ENCODE measurements at places on chromosomes 3 and 15.

- H3K36me3 ChIP-seq = no peaks in the 10 kb centered on the region
- no peaks in the 10 kb centered on the region for H3K4me1 ChIP-seq
- H3K27me3 ChIP-seq = no peaks in the 10 kb centered on the region
- no peak overlapping the region for H3K27ac ChIP-seq
- no peak for DNase-seq
These were observed 129.1 kb upstream of the TGFBR2 start for GRCh38 chr3:30477149-30477921.

- DNase-seq = no peak
- H3K4me1 ChIP-seq = peaks cover 6% of the 10 kb centered on the region
- peak overlapping the region; percentile 8 for H3K27ac ChIP-seq
- H3K36me3 ChIP-seq = no peaks in the 10 kb centered on the region
These were observed 1.5 kb downstream of the CMTM6 start for GRCh38 chr3:32500880-32501782.

- no peak overlapping the region for H3K4me3 ChIP-seq
- H3K27me3 ChIP-seq = no peaks in the 10 kb centered on the region
- H3K27ac ChIP-seq = no peak overlapping the region
- DNase-seq = no peak
- H3K36me3 ChIP-seq = no peaks in the 10 kb centered on the region
These were observed 294.1 kb upstream of the UBE2E2 start for GRCh38 chr3:22908989-22909507.

GRCh38 chr3:118101891-118102290, 932.8 kb downstream of the IGSF11 start:
- no peaks in the 10 kb centered on the region for H3K27me3 ChIP-seq
- H3K27ac ChIP-seq = no peak overlapping the region
- H3K36me3 ChIP-seq = no peaks in the 10 kb centered on the region
- no peak overlapping the region for H3K4me3 ChIP-seq
- H3K4me1 ChIP-seq = no peaks in the 10 kb centered on the region

- no peaks in the 10 kb centered on the region for H3K4me1 ChIP-seq
- no peak overlapping the region for H3K4me3 ChIP-seq
- no peaks in the 10 kb centered on the region for H3K36me3 ChIP-seq
- no peak for DNase-seq
- no peak overlapping the region for H3K27ac ChIP-seq
These were observed 73.2 kb downstream of the ZIC4 start for GRCh38 chr3:147333098-147333497.

DNA sequence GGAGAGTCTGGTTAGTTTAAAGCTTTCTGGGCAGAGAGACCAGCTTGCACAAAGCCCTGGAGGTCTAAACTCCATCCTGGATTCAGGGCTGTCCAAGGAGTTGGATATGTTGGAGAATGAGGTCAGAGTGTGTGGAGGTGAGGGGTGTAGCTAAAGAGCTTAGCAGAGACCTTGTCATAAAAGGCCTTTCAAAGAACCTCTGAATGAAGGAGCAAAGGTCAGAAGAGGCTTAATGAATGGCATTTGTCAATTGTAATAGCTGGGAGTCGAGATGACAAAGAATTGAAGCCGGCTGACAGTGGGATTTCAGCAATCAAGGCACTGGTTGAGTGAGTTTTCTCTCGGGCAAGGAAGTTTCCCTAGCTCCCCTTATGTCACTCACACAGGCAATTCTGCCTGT, 202.6 kb downstream of the PDCD6IP start:
- H3K27me3 ChIP-seq = no peaks in the 10 kb centered on the region
- no peak overlapping the region for H3K4me3 ChIP-seq
- H3K36me3 ChIP-seq = no peaks in the 10 kb centered on the region
- no peak overlapping the region for H3K27ac ChIP-seq
- DNase-seq = no peak
- no peaks in the 10 kb centered on the region for H3K4me1 ChIP-seq

GRCh38 chr15:77975332-77976094, 102.0 kb downstream of the TBC1D2B start:
- H3K27me3 ChIP-seq = no peaks in the 10 kb centered on the region
- no peak for DNase-seq
- H3K4me3 ChIP-seq = no peak overlapping the region
- no peak overlapping the region for H3K27ac ChIP-seq
- no peaks in the 10 kb centered on the region for H3K36me3 ChIP-seq

DNA sequence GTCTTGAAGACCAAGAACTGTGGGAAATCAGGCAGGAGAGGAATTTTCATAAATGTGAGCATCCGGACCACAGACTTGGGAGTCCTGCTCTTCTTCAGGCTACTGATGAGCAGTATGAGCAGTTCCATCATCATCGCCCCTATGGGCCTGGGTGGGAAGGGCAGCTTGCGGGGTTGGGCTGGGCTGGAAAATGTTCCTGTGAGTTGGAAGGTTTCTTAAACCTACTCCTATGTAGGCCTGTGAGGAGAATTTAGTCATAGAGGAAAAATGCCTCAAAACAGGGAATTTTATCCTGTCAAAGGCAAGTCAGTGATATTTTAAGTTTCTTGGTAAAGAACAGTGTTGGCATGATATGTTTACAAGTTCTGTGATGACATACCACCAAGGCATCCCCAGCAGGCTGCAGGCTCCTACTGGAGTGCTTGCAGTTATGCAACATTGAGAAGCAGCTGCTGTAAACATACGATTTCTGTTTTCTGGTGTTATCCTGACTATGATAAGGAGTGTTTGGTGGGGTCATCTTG, 10.3 kb downstream of the MASP1 start:
- no peaks in the 10 kb centered on the region for H3K27me3 ChIP-seq
- DNase-seq = no peak
- H3K36me3 ChIP-seq = no peaks in the 10 kb centered on the region
- H3K4me3 ChIP-seq = no peak overlapping the region

DNA sequence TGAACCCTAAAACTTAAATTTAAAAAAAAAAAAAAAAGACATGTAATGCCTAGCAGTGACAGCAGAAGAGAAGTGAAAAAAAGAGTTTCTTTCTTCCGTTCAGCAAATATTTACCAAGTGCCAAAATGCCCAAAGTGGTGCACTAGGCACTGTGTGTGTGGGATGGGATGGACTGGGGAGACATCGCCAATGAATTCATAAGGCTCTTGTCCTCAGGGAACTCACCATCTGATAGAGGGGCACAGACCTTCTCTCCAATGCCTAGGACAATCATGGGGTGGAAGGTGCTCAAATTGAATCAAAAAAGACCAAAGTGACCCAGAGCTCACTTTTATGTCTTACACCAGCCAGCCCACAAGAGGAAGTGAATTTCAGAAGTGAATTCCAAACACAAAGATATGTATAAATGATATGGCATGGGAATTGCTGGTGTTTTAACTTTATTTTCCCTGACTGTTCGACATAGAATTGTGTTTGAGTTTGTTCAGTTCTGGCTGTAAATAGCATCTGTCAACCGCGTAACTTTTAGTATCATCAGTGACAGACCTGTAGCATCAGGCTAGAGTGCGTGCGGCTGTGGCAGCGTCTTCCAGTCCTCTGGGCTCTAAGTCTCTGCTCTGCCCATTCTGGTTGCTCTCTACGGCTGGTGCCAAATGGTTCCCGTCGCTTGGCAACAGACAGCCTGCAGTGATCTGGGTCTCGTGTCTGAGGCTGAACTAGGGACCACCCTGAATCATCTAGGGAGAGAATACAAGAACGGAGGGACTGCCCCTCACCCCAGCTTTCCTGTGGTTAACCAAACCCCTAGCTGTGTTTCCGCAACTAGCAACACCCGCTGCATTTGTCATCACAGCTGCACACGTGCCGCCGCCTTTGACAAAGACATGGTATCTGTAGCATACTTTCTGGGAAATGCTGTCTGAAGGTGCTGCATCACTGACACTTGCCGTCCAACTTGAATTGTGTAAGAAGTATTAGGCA, 154.0 kb upstream of the THBS1 start:
- H3K4me3 ChIP-seq = peak overlapping the region; percentile 24
- DNase-seq = peak; percentile 95

- H3K4me3 ChIP-seq = no peak overlapping the region
- H3K27me3 ChIP-seq = no peaks in the 10 kb centered on the region
These were observed 205.9 kb downstream of the P3H2 start for GRCh38 chr3:189914799-189915198.

- H3K27ac ChIP-seq = no peak overlapping the region
- DNase-seq = no peak
- H3K27me3 ChIP-seq = no peaks in the 10 kb centered on the region
- H3K36me3 ChIP-seq = no peaks in the 10 kb centered on the region
- no peak overlapping the region for H3K4me3 ChIP-seq
- no peaks in the 10 kb centered on the region for H3K4me1 ChIP-seq
These were observed 39.7 kb upstream of the PYGO1 start for GRCh38 chr15:55627730-55628368.

Measured in thymus (tissue), 14 donors.